ENCODE measurements at places on chromosomes 2 and 18.

DNA sequence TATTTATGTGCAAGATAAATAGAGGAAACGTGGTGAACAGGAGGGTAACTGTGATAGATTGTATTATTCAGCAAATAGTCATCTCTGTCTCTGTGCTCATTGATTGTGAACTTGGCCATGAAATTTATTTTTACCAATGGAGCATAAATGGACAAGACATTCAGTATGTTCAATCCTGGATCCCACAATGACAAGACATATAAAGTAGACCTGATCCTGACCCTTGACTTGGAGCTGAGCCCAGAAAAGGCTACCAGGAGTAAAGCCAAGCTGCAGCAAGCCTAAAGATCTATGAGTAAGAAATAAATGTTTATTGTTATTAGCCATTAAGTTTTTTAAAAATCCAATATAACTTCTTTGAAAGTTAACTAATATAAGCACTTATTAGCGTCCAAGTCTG is 531.2 kb downstream of the PIK3C3 start:
- DNase-seq: no peak

- no peak for DNase-seq
These were observed 150.6 kb upstream of the DOCK10 start for GRCh38 chr2:225192869-225193268.

GRCh38 chr2:170228429-170228828 is 50.5 kb downstream of the MYO3B start:
- no peak for DNase-seq

DNA sequence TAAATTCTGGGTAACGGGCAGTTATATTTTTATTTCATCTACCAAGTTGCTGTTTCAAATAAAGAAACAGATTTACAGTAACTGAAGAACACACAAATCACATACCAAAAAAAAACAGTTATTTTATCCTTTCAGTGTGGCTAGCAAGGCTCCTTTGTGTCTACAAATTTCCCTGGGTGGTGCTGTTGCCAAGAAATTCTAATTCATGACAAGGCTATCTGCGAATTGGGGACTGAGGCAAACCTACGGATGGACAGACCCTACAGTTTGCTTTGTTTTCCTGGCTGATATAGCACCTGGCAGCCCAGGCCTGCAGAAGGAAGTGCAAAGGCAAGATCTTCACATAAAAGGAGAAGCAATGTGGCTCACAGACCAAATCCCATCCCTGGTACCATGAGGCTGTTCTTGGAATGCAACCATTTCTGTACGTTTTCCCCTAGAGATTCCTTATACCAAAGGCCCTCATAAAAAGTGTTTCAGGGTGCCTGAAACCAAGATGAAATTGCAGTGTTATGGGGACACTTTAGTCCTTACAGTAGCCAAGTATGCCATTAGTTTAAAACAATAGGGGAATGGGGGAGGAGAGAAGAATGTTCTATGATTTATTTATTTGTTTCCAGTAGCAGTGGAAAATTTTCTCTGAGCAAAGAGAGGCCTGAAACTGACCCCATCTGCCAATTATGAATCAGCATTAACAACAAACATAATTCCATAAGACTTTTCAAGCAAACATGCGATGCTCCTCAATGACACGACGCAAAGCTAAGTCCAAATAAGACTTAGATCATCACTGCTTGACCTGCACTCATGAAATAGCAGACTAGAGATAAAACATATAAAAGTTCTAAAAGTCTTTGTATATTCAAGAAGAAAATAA is 4.3 kb downstream of the KLF7 start:
- DNase-seq: no peak

- DNase-seq: no peak
These were observed 27.9 kb upstream of the ASNSD1 start for GRCh38 chr2:189633392-189633811.

DNA sequence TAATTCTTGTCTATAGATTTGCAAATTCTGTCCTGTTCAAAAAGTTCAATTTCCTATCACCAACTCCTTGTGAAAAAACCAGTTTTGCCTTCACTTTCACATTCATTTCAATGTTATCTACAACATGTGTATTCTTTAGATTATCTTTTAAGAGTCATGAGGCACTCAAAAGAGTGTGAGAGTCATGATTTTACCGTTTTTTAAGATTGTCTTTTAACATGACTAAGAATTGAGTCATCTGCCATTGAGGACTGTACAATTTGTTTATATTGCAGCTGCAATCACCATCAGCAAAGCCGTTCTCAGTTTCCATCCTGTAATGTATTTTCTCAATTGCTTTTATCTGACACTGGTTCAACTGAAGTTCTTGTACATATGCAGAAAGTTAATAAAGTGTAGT is 275.8 kb downstream of the LNPK start:
- DNase-seq: no peak

GRCh38 chr2:83565181-83565580 is 893.9 kb downstream of the SUCLG1 start:
- no peak for DNase-seq

- DNase-seq: no peak
These were observed 5.2 kb upstream of the GPD2 start for GRCh38 chr2:156430980-156431358.

DNA sequence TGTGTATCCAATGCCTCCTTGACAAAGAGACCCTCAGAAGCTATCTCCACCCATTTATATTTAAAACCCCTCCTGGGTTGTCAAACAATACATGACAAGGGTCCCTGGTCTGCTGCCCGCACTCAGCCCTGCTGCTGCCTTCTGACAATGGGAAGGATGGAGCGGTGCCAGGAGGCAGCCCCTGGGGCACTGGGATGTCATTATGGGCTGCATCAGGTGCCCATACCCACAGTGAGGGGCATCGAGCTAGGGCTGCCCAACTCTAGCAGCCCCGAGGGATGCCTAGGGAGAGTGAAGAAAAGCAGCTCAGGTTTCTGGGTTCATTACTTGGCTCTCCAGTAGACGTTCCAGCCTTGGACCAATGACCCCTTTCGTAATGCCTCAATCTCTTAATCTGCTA is 301.7 kb downstream of the ALK start:
- no peak for DNase-seq

GRCh38 chr2:83596592-83597282 is 862.3 kb downstream of the SUCLG1 start:
- DNase-seq: no peak

DNA sequence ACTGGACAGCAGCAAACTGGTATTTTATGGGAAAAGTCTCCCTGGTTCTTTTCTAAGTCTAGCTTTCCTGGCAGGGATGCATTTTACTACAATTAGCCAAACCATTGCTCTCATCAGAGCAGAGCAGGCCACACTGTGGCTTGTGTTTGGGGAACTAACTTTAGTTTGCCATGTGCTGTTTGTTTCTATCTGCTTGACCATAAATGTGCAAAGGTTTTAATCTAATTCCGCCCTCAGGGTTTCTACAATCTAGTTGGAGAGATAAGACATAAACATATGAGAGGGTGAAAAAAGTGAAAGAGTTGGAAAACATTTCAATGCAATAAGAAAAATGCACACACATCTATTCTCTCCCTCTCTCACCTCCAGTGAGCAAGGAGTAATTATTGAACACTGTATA is 86.9 kb upstream of the MAPK4 start:
- no peak for DNase-seq

GRCh38 chr2:88845772-88846661 is 154.5 kb downstream of the RPIA start:
- no peak for DNase-seq
